Effector CD8-positive, alpha-beta T cell (primary cell): ENCODE measurements at places on chromosomes 1 and 21.

GRCh38 chr1:15627343-15627988, 10.2 kb downstream of the DDI2 start:
- no peak for DNase-seq

GRCh38 chr1:238404481-238404880, 513.8 kb upstream of the ZP4 start:
- no peak for DNase-seq

DNA sequence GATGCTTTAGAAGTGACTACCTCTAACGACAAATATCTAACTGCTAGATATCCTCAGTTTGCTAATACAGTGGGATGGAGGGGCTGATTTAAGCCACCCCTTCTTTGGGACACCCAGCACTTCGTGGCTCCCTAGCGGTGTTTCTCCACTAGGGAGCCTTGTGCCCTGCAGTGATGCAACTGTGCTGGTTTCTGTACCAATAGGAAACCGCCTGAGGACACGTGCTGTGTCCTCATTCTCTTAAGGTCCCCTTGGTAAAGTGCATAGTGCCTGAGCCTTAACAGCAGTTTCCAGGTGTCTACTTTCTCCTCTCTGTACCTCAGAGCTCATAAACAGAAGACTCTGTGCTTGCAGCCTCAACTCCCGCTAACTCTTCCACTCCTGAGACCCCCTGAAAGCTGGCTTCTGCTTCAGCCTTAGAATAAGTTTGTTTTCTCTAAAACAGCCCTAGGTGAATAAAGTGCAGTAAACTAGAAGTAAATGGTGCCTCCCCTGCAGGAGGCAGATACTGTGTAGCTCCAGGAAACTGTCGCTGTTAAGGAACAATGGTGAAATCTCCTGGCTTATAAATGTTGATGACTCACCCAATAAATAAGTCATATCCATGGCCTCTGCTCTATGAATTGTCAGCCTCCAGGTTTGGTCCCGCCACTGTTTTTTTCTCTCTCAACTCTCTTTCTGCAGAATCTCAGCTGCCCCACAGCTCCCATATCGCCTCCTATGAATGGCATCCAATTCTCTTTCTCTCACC, 130.4 kb downstream of the AK5 start:
- no peak for DNase-seq

DNA sequence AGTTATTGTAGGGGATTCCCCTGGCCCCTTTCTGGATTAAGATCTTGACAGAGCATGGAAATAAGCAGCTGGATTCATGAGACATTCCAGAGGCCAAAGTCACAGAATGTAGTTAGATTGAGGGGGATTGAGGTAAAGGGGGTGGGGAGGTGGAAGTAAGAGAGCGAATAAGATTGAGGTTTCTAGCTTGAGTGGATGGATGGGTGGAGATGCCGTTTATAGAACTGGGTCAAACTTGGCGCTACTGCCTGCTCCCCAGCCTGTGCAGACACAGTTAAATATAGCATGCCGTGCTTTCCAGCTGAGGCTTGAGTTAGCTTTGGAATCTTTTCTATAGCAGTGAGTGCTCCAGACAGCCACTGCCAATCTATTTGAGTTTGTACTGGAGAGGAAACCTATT, 85.7 kb downstream of the DYRK1A start:
- DNase-seq: no peak

DNA sequence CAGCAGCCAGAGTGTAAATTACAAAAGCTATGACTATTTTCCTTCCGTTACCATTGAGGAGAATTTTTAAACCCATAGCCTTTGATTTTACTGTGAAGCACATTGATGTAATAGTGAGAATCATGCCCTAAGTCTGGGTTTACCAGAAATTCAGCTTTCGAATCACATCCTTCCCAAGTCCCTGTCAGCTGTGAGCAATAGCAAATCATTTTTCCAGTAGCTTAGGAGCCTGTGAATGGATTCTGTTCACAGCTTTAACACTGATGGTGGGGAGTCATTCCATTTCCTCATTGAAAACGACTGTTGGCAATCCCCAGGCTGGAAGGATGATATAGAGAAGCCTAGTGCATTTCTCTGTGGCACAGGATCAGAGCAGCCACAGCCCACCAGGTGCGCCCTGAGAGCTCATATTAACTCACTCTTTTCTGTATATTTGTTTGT, 82.2 kb upstream of the C1orf105 start:
- no peak for DNase-seq

DNA sequence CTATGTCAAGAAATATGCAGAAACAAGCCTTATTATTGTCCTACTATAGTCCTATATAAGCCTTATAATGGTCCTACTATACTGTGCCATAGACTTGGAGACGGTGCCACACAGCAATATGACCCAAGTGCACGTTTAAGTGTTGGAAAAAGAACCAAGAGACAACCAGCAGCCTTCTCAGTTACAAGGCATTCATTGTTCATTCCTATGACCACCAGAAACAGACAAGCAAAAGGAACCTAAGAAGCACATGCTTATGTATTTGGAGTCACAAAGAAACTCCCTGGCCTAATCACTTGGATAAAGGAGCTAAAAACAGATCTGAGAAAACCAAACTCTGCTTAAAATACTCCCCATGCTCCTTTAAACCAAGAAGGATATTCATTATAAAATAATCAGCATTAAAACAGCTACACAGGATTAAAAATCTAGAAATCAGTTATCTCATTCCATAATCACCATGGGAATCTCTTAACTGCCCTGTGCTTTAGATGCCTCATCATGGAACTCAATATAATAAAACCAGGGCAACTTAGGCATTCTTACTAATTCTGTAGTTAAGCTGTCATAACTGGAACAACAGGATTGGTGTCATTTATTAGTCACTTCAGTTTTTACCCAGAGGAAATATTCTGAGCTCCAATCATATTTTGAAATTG, 7.0 kb downstream of the COLGALT2 start:
- no peak for DNase-seq

- DNase-seq: no peak
Observed at GRCh38 chr1:161930064-161930463, 93.6 kb downstream of the OLFML2B start.

DNA sequence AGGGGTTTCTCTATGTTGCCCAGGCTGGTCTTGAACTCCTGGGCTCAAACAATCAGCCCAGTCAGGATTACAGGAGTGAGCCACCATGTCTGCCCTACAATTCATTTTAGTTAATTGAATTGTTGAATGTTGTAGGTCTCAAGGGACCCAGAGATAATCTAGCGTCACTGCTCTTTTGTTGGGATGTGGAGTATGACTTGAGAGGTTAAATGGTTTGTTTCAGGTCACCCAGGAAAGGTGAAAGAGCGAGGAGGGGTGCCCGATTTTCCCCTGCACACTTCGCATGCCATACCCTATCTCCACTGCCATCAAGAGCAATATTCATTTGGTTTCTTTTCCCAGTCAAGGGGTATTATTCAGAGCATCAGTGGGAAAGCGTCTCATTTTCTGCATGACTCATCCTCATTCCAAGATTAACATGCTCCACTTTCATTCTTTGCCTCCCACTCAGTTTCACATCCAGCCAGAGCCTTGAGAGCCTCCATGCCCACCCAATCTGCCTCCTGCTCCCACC, 13.1 kb upstream of the SLC30A1 start:
- DNase-seq: no peak

DNA sequence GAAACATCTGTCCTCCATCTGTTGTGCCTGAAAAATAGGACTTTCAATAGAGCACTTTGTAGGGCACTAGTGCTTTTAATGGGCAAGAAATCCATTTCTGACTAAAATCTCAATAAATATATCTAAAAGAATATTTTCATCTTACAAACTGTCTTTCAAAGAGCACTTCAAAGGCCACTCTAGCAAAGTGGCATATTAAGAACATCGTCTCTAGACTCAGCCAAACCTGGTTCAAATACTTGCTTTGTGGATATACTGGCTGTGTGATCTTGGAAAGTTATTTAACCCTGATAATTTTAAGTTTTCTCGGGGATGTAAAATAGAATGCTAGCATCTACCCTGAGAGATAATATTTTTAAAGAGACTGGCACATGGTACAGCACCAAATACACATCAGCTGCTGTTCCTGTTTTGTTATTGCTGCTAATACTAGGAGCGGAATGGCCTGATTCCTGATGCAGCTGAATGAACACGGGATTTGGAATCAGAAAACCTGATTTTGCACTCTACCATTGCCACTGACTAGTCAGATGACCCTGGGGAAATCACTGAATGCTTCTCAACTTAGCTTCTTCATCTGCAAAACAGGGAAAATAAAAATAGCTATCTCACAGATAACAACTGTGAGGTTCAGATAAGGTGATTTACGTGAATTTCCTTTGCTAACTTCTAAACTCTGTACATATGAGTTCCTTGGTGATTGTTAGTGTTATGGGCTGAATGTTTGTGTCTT, 25.2 kb upstream of the LRRC8C start:
- DNase-seq: no peak
